Activated CD8-positive, alpha-beta memory T cell treated with anti-CD3 and anti-CD28 coated beads for 24 hours (primary cell): ENCODE measurements at places on chromosomes 1 and 21.

- DNase-seq, result no peak
These were observed 42.9 kb downstream of the CAPZB start for GRCh38 chr1:19442154-19443096.

- DNase-seq, result no peak
These were observed 675.6 kb downstream of the SMYD3 start for GRCh38 chr1:245831518-245831917.

DNA sequence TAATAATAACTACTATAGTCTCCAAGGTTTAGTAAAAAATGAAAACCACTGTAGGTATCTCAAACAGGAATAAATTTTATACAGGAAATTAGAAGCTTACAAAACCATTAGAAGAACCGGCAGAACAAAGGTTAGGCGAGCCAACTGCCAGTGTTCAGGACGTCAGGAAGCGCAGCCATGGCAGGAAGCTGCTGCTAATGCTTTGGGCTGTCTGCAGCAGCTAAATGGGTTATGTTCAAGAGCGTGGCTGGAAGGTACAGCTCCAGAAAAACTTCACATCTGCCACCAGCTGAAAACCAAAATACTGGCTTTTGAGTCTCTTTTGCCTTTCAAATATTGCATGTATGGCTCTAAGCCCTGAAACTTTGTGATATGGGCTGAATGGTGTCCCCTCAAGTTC is 35.7 kb upstream of the MYSM1 start:
- no peak for DNase-seq

DNA sequence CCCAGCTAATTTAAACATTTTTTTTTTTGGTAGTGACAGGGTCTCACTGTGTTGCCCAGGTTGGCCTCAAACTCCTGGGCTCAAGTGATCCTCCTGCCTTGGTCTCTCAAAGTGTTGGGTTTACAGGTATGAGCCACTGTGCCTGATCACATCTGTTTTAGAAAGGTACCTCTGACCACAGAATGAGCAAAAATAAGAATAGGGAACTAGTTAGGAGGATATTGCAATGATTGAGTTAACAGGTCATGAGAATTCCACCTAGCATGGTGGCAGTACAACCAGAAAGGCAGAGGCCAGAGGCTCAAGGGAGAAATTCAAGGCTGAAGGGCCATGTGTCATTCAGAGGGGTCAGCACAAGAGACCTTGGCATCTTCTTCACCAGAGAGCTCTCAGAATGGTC is 49.6 kb downstream of the ELAPOR1 start:
- no peak for DNase-seq

DNA sequence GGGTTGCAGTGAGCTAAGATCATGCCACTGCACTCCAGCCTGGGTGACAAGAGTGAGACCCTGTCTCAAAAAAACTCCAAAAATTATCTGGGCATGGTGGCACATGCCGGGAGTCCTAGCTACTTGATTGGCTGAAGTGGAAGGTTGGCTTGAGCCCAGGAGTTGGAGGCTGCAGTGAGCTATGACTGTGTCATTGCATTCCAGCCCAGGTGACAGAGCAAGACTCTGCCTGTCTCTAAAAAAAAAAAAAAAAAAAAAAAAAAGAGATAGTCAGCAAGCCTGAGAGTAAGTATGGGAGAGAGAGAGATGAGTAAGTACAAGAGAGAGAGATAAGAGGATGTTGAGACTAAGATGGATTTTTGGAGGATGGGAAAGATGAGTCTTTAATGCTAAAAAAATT is 180.8 kb upstream of the CACYBP start:
- DNase-seq, result no peak

DNA sequence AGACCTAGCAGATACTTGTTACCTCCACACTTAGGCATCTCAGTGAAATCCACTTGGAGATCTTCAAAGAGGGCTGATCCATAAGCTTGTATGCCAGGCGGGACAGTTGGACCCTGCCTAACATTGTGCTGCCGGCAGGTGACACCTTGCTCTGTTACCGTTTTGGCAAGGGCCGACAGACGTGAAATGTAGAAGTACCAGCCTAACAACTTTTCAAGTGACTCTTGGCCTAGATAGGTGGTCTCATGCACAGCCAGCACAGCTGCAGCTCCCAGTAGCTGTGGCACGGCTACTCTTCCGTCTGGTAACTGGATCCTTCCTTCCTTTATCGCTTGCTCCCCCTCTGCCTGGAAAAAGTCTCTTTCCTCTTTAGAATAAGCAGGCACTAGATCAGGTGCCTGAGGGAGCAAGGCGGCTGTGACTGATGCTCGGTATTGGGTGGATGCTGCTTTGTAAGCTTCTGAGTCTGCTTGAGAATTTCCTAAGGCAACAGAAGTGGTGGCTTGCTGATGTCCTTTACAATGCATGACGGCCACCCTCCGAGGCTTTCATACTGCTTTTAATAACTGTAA is 713.5 kb downstream of the AMY1C start:
- no peak for DNase-seq

DNA sequence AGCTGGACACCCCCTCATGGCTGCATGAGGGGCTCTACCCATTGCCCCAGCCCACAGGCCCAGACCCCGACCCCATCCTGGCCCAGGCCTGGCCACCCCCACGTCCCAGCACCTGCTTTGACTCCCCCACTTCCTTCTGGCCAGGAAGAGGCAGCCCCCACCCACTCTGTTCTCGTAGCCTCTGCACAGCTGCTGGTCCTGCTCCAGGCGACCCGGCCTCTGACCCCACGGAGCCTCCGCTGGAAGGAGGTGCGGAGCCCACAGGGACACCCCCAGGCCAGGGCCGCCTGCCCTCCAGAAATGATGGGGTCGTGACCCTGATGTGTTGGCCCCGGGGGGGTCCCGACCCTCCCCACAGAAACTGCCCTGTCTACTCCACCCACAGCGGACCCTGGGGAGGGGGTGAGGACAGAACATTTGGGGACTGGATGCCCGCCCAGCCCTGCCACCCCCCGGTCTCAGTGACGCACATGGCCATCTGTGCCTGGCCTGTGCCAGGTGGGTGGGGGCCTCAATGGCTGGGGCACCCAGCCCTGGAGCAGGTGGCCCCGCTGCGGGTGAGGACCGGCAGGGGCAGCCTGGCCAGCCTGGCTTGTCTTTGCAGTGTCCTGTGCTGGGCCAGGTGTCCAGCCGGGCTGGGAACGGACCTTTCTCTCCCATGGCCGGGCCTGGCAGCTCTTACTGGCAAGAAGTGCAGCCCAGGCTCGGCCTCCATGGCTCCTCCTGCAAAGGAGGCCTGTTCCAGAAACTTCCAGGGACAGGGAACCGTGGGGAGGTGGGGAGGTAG is 78.6 kb downstream of the MORN1 start:
- DNase-seq, result peak; percentile 65

DNA sequence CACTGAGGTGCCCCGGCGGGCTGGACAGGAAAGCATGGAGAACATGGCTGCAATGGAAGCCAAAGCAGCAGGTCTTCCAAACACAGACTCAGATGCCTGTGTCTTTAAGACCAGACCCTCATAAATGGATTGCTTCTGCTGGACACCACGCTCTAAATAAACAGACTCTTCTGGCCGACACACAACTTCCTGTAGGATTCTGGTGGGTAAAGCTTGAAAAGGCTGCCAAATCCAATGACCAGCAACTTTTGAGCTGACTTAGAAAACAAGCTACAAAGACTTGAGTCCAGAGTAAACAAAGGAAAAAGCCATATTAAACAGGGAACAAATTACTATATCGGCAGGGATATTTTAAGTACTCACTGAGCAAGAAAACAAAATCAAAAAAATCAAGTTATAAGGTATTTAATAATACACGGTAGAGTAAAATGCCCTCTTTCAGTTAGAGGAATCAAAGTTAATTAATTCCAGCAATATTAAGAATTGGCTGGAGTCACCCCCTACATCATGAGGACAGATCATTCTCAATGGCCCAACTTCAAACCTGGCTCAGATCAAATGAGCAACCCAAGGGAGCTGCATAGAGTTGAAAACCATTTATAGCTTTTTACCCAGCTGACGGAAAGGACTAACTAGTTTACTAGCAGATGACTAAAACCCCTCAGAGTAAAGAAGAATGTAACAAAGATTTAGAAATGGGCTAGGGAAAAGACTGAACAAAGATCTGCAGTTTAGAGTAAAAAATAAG is 102.4 kb downstream of the TGFBR3 start:
- no peak for DNase-seq

GRCh38 chr21:39915881-39916280 is 48.6 kb downstream of the PCP4 start:
- DNase-seq, result no peak

DNA sequence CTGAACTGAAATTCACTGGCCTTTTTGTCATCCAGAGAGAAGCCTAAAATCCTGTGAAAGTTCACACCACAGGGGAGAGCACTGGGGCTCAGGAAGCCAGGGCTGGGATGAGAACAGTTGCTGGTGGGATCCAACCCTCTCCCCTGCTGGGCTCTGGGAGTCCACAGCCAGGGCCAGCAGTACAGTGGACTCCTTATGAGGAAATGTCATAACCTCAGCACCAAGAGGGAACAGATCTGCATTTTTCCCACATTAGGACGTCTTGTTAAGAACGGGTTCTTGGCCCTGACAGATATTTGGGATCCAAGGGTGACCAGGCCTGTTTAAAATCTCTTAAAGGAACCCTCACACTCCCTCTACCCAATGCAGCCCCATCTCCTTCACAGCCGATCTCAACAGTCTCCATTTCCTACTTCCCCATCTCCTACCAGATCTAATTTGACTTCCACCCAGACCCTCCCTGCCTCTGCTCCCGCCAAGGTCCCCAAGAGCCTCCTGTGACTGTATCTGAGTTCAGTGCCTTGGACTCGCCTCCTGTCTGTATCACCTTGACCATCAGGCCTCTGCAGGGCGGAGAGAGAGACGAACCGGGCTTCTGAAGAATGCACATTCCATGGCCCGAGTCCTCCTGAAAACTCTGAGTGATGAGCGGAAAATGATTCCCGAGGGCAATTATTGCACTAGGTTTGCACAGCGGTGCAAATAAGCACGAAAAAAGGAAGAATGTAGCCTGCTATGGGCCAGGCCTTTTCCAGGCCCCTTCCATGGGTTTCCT is 159.9 kb downstream of the TRABD2B start:
- no peak for DNase-seq

DNA sequence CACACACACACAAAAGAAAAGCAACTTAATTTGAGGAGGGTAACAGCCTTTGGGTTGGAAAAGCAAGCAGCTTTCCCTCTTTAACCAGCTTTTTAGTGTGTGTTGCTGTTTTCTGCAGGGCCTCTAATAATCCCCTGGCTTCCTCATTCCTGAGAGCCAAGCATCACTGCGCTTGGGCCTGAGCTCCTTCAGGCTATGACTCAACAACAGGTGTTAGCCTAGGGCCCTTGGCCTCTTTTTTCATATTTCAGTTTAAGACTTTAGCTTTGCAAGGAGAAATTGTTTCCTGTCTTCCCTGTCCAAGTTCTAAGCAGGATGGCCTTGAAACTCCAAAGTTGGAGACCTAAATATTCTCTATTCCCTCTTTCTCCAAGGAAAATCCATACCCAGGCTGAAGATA is 26.2 kb upstream of the SNX27 start:
- no peak for DNase-seq

DNA sequence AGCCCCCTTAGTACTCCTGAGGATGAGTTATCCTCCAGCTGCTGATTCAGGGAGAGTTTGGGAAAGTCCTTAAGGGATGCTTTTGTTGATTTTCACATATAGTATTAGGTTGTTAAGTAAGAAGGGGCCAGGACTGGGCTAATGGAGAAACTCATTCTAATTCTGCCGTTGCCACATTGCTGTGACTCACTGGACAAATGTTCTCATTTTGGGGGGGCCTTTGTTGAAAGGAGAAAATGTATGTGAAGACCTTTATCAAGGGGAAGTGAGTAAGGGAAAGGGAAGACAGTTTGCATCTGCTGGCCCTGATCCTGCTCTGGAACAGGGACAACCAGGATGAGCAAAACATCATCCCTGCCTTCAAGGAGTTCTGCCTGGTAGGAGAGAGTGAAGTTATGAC is 123.2 kb upstream of the FGGY start:
- DNase-seq, result no peak

DNA sequence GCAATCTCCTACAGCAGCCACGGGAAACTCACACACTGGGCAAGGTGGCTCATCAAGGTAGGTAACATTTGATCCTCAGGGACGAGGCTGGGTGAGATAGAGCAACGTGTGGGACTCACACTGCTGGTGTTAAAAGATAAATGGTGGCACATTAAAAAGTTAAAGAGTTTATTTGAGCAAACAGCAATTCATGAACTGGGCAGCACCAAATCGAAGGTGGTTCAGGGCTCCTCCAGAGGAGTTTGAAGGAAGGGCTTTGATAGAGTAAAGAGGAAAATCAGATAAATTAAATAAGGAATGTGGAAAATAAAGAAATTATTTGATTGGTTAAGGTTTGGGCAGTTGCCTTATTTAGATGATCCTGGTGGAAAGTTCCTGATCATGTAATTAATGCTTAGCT is 23.6 kb upstream of the TMEM51 start:
- DNase-seq, result no peak

GRCh38 chr1:183645531-183645930 is 7.6 kb downstream of the APOBEC4 start:
- no peak for DNase-seq

DNA sequence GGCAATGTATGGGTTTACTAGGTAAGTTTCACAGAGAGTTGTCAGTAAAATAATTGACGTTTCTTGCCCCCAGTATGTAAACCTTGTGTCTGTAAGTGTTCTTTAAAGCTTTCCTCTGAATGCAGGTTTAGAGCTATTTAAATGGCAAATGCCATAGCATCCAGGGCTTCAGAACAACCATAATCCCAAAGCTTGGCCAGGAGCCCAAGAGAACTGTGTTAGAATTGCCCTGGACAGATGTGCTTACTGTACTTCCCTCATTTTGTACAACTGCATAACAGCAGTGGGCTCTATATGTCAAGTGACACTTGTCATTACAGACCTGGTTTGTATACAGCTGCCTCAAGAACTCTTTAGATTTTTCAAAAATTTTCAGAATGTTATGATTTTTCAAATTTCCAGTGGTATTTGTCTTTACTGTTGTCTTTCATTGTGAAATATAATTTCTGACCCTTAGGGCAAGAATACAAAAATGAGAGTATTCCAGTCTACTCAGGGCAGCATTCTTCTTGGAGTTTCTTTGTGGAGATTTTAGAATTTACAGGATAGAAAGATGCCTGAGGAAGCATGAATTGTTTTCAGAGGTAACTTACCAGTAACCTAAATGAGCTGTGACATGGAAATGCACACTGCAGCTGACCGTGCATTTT is 136.9 kb upstream of the L1TD1 start:
- DNase-seq, result no peak

DNA sequence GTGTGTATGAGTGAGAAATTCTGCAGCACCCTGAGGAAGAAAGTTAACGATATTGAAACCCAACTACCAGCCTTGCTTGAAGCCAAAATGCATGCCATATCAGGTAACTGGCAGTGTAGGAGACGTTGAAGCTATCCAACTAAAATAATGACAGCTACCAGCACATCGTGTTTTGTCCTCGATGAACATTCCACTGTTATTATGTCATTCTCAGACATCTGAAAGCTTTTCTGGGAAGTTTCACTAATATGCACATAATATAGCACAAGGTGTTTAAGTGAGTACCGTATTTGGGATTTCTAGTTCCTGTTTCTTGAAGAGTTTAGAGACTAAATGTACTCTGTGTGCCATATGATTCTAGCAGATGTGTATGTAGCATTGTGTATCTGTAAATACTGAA is 173.5 kb downstream of the DISC1 start:
- DNase-seq, result no peak
